NCI-H187 treated with DMSO at 0.1 percent for 48 hours (cell line): ENCODE measurements at places on chromosomes 4 and X.

- no peak for DNase-seq
Measured at GRCh38 chr4:71945791-71946190, 86.0 kb upstream of the NPFFR2 start.

GRCh38 chr4:27046851-27047250 lies 186.2 kb downstream of the STIM2 start:
- DNase-seq = no peak

DNA sequence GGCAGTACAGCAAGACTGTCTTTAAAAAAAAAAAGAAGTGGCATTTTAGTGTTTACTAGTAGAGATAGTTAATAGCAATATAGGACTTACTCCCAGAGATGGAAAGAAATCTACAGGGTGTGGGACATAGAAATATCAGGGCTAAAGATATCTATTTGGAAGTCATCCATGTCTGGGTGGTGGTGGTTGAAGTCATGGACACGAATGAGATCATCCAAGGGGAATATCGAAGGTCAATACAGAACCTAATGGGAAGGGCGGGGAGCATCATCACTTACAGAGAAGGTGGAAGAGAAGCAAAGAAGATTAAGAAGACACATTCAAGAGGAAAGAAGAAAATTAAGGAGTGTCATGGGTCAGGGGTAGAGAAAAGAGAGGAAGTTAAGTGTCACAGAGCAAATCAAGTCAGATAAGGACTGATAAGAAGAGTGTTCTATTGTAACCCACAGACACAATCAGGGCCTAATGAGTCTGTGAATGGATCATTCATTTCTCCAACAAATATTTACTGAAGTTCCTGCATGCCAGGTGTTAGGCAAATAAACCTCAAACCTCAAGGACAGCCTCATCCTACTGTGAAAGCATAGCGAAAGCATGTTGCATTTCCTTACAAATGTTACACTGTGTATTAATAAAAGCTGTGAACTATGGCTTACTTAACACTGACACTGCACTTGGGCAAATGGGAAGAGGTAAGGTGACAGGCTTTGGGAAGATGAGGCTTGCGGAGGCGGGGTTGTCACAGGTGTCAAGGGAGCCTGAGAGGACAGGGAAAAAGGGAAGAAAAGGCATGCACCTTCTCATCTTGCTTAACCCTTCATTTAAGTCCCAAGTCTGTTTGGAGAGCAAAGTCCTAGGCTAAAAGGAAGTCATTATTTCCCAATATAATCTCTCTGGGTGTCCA lies 65.3 kb downstream of the ELOVL6 start:
- no peak for DNase-seq

DNA sequence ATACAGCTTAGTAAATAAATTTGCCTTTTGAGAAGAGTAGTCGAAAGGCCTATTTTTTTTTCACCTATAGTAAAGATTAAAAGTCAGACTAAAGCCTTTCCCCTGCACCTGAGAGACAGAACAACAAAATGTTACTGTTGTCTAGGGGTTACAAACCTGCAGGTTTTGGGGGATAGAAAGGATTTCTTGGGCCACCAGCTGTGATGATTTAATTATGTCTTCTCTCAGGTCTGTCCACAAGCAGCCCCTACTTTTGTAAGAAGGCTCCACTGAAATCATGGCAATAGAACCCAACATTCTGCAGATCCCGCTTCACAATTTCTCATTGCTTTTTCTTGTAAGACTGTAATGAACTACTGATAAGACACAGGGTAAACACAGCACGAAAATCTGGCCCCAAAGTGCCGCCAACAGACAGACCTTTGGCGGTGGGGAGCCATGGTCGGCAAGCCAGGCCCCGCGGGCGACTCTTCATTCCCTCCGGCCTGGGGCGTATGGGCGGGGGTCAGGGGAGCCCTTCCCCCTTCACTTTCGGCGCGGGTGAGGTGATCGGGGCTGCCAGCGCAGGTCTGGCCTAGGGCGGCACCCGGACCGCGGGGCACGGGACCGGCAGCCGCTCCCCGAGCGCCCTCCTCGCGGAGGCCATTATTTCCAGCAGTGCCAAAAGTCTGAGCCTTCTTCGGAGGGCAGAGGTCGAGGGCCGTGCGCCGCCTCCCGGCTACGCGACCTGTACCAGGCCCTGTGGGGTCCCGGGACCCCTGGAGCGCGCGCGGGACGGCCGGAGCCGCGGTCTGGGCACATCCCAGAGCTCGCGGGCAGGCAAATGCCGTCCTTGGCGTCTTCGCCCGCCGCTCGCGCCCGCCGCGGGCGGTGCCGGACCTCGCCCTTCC lies 812 bp upstream of the KDM6A start:
- no peak for DNase-seq

DNA sequence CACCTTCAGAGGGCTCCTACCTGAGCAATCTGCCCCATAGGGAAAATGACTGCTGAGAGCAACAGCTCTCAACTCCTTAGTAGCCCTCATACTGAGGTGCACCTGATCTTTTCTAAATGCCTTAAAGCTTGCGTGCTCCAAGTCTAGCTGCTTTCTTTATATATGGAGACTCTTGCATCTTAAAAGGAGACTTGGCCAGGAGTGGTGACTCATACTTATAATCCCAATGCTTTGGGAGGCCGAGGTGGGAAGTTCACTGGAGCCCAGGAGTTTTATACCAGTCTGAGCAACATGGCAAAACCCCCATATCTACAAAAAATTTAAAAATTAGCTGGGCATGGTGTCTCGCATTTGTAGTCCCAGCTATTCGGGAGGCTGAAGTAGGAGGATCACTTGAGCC lies 78.1 kb upstream of the TRIM2 start:
- no peak for DNase-seq

DNA sequence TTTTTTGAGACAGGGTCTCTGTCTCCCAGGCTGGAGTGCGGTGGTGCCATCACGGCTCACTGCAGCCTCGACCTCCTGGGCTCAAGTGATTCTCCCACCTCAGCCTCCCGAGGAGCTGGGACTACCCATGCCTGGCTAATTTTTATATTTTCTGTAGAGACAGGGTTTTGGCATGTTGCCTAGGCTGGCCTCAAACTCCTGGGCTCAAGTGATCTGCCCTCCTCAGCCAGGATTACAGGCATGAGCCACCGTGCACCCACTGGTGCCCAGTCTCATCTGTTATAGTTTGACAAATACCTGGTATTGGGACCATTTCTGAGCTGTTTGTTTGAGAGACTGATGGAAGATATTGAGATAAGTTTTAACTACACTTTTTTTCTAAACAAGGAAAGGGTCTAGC lies 57.5 kb upstream of the SMIM10 start:
- DNase-seq = no peak

GRCh38 chrX:10393899-10394298 lies 226.5 kb downstream of the MID1 start:
- DNase-seq = no peak

DNA sequence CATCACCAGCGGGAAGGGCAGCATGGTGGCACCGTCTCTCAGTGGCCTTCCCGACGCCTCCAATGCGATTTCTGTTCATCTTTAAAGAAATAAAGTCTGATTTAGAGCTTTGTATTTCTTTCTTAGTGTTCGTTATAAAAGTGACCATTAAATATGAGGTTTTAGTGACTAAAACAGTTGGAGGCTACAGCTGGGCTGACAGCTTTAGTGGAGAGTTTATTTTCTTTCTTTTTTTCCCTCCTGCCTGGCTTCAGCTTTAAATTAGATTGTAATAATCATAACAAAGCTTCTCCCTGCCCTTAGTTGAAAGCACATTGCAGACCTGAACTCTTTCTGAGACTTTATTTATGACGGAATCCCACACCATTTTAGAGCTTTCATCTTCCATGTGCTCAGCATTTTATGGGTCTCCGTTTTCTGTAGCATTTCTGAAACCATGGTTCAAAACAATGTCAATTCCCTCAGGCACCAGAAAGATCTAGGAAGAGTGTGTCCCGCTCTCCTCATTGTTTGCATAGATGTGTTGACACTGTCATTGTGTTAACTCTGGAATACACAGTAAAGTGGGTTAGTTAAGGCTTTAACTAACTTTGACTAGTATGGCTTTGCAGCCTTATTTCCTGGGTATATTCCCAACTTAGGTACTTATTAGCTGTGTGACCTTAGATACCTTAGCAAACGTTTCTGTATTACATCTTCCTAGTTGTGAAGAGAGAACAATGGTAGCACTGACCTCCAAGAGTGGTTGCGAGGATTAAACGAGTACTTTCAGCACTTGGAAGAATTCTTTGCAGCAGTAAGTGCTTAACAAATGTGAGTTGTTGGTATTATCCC lies 97.4 kb upstream of the PGRMC2 start:
- no peak for DNase-seq

- peak; percentile 70 for DNase-seq
Measured at GRCh38 chr4:173252024-173252935, 81.9 kb downstream of the HMGB2 start.

DNA sequence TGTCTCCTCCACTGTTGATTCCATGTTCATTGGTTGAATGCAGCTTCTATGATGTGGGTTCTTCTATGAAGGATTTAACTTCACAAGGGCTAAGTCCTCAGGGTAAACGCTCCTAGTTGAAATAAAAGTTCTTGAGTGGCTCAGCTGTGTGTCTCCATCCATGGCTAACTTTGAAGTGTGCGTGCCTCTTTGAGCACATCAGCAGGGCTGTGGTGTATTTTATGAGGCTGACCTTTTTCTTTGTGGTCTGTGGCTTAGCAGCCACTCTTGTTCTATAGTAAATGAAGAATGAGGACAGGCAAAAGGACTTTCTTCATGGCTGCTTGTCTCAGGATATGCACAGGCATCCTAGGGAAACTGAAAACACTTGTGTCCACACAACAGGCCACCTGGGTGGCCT lies 88.5 kb downstream of the KIT start:
- peak; percentile 73 for DNase-seq

DNA sequence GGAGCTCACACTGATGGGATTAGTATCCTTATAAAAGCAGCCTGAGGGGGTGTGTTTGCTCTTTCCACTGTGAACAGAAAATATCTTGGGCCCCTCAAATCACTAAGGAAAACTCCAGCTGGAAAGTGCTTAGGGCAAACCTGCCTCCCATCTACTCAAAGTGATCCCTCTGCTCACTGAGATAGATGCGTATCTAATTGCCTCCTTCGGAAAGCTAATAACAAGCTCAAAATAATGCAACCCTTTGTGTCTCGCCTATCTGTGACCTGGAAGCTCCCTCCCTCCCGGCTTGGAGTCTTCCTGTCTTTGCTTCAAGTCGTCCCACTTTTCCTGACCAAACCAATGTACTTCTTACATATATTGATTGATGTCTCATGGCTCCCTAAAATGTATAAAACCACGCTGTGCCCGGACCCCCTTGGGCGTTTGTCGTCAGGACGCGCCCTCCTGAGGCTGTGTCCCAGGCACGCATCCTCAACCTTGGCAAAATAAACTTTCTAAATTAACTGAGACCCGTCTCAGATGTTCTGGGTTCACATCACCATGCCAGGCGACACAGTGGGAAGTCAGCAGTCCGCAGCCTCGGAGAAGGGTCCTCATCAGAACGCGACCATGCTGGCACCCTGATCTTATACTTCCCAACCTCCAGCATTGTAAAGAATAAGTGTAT lies 34.1 kb upstream of the SORCS2 start:
- no peak for DNase-seq
